ENCODE measurements at places on chromosomes 12 and 14. TPM values are rescaled to one million over a fixed set of nuclear protein-coding genes. Genes with fewer than 3 reads are reported as not detected.

MTA1 gene
- 70.1 TPM for total RNA-seq

DNA sequence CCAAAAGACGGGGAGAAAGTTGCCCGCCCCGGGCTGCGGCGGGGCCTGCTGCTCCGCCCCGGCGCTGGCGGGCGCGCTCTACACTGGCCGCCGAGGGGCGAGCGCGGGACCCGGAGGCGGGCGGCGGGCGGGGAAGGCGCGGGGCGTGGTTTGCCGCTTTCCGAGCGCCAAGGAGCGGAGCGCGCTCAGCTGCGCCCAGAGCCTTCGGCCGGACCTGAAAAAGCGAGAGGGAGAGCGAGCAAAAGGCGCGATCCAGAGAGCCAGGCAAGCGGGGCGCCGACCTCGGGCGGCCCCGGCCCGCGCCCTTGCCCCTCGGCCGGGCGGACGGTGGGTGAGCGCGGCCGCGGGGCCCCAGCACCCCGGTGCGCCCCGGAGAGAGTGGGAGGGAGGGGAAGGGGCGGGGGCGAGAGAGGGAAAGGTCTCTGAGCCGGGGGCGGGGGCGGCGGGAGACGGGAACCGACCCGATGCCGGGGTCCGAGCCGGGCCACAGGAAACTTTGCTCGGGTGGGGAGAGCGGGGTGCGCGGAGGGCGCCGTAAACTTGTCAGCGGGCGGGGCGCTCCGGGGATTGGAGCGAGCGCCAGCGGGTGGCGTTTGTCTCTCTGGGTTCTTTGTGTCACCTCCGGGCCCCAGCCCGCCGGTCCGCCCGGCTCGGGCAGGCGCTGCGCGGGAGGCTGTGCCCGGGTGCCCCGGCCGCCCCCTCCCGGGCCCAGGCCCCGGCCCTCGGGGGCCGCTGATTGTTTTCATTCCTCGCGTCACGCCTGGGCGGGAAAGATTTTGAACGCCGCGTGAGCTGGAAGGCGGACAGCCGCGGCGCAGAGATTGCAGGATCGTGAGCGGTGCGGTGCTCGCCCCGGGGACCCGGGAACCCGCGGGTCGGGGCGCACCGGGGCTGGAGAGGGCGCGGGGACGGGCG is at the start of gene SYNE2:
Gene SYNE2 (plus strand): TSS at position 188 of the 915 bp plus-strand sequence. CDS start 56,145 bp downstream, outside the sequence.
- peak; percentile 48 for DNase-seq

DNA sequence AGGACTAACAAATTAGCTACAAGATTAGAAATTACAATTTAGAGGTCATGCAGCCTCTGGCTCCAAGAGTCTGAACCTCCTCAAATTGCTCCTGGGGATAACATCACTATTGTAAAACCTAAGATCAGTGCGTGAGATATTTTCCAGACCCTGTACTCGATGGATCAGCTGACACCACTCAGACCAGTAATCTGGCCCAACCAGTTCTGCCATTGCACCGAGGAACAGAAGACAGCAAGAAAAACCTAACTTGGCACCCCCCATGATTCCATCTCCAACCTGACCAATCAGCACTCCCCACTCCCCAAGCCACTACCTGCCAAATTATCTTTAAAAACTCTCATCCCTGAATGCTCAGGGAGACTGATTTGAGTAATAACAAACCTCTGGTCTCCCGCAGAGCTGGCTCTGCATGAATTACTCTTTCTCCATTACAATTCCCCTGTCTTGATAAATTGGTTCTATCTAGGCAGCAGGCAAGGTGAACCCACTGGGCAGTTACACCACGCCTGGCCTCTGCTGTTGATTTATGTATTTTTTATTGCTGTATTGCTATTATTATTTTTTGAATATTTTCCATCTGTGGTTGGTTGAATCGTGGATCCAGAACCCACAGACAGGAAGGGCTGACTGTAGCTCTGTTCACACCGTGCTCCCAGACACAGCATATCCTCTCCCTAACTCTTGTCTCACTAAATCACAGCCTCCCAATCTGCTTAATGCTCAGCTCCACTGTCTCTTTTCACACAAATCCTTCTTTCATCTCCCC is 9.2 kb downstream of the HEBP1 start:
- no peak for DNase-seq

- DNase-seq = no peak
These were observed 155.9 kb downstream of the ESRRB start for GRCh38 chr14:76531821-76532318.

DNA sequence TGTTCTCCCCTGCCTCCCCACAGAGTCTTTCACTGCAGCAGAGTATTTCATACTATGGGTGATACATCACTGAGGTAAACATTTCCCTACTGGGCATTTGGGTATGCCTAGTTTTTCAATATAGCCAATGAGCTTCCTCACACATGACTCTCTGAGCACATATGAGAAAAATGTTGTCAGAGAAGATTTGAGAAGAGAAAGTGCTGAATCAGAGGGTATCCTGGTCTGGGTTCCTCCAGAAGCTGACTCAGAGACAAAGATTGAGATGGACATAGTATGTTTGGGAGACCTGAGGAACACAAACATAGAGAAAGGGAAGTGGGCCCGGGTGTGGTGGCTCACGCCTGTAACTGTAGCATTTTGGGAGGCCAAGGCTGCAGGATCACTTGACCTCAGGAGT is 12.6 kb downstream of the SLC8B1 start:
- no peak for DNase-seq
